ENCODE measurements at places on chromosomes 16 and 17.

- DNase-seq: no peak
Measured at GRCh38 chr17:42403150-42403549, 14.9 kb upstream of the STAT3 start.

DNA sequence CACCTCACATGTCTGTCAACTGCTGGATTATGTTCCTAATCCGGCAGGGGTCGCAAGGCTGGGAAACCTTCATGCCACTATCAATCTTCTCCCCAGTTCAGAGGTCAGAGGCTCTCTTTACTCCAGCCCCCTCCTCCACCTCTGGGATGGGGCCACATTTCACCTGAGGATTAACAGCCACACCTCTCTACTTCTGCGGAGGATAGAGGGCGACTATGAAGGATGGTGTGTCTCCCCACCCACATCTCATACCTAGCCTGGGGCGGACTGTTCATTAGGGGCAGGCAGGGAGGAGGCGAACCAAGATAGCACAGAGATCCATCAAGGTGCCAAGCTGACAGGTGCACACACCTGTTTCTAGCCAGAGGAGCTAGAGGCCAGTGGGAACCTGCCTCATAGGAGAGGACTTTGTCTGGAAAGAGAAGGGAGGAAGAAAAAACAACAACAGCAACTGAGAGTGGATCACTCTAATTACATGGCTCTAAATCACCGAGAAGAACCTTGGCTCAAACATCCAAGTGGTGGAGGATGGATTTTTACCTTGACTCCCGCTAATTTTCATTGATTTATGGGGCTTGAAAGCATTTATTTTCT is 41.9 kb upstream of the SKAP1 start:
- DNase-seq: peak; percentile 37

GRCh38 chr16:53429221-53429943 is 4.9 kb upstream of the RBL2 start:
- no peak for DNase-seq

GRCh38 chr17:66522591-66523272 is 220.3 kb downstream of the PRKCA start:
- no peak for DNase-seq

DNA sequence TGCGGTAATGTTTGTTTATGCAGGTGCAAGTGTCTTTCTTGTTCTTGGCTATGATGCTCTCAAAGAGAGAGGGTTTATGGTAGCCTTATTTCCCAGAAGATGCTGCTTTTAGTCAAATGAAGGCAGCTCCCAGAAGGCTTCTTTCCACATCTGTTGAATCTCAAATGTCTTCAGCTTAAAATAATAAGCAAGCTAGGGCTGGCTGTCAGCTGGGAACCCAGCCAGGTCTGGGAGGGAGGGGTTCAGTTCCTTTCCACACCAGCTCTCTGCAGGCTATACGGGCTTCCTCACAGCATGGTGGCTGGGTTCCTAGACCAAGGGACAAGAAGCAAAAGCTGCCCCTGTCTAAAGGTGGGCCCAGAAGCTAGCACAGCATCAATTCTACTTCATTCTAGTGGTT is 47.4 kb upstream of the ATF7IP2 start:
- DNase-seq: no peak

DNA sequence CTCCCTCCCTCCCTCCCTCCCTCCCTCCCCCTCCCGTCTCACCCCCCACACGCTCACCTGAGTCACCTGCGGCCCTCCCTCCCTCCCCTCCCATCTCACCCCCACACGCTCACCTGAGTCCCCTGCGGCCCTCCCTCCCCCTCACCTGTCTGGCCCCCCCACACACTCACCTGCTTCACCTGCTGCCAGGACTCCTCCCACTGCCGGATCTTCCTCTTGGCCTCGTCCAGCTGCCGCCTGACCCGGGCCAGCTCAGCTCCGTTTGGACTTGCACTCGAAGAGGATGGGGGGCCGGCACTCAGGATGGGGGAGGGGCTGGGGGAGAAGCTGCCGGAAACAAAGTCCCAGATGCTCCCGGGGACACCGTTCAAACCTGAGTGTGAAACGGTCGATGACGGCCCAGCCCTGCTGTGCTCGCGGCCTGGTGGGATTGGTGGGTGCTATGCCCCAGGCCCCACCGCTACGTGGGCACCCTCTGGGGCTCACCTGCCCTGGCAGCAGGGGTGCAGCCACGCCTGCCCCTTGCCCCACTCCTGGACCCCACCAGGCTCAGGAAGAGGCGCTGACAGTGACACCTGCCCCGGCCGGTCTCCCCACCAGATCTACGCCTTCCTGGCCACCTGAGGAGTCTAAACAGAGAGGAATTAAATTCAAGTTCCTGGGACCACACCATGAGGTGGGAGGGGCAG is 15.9 kb downstream of the GNPTG start:
- DNase-seq: no peak

DNA sequence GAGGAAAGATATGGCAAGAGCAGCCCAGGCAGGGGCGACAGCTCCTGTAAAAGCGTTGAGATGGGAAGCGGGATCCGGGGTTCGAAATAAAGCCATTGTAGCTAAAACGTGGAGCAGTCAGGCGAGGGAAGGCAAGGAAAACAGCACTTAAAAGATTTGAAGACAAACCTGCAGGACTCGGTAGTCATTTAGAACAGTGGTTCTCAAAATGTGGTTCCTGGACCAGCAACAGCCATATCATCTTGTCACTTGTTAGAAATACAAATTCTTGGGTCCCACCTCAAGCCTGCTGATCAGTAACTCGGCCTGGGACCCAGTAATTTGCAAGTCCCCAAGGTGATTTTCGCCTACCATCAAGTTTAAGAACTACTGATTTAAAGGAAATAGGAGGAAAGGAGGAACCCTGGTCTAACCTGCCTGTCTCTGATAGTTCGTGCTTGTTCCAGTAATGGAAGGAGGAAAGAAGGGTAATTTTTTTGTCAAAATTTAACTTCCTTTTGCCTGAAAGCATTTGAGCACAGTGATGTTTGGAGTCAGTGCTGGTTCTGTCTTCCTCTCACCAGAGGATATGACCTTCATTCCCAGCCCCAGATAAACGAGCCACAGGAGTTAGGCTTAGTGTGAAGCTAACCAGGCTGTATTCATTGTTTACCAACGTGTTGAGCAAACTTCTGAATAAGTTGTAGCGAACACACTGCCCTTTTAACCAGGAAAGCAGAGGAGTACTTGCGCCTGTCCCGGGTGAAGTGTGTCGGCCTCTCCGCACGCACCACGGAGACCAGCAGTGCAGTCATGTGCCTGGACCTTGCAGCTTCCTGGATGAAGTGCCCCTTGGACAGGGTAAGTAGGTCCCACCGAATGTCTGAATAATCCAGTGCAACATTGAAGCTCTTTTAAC is 1.1 kb downstream of the ORC6 start:
- no peak for DNase-seq

DNA sequence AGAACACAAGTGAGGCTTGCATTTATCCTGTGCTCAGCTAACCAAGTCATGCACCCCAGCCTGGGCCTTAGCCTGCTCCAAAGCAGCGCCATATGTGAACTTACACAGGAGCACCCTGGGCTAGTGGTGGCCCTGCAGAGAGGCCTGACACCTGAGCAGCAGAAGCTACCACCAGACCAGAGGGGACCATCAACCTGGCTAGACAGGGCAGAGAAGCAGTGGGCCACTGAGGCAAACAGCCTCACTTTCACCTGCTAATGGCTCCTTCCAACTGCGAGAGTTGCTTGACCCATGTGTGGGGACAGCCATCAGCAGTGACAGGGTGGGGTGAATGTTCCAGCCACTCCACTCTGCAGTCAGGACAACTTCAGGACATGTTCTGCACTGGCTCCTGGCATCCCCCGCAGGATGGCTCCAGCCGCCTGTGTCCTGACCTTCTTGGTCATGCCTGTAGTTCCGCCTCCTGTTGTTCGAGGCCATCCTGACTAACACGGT is 2.9 kb upstream of the C16orf95 start:
- no peak for DNase-seq
